Pancreas (tissue), 10 donors: ENCODE measurements at places on chromosomes 4 and X. TPM values are rescaled to one million over a fixed set of nuclear protein-coding genes. Genes with fewer than 3 reads are reported as not detected.

PFKFB1 gene
- 0.59 TPM for total RNA-seq

- DNase-seq, result no peak
These were observed 175.7 kb upstream of the BCOR start for GRCh38 chrX:40273356-40274050.

GRCh38 chr4:185896817-185897488 lies 85.0 kb upstream of the SORBS2 start:
- DNase-seq, result no peak

- no peak for DNase-seq
These were observed at the start of gene GABRA4 for GRCh38 chr4:46993075-46994006. Gene GABRA4, minus strand, starts transcription at chr4:46993581. Its CDS starts 157 bp downstream, at chr4:46993424.

DNA sequence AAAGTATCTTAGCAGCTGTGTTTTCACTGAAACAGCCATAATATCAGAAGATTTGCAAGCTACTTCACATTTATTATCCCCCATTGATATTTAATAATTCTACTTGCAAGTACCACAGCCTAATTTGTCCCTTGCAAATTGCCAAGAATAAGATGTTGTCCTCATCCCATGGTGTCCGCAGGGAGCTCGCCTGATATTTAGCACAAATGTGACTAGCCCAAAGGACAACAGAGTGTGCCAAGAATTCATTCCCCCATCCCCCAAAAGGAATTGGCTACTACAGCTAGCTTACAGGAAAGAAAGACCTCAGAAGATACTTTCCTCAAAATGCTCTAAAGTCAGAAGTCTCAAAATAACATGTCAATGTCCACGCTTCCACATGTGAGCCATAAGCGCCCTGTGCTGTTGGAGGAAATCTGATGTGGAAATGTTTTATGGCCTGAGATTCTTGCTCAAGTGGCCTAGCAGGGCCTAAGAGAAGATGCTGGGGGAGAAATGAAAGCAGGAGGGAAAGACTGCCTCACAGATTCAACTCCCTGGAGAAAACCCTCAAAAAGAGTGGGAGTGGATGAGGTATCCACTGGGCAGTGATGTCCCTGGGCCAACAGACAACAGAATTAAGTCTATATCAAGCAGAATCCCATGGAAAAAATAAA lies 111.4 kb downstream of the SH3KBP1 start:
- no peak for DNase-seq

GRCh38 chr4:82419451-82419850 lies 10.8 kb downstream of the HNRNPDL start:
- no peak for DNase-seq

GRCh38 chr4:157294575-157294974 lies 74.0 kb downstream of the GRIA2 start:
- no peak for DNase-seq

RHOXF2B gene
- not detected for total RNA-seq

STAP1 gene
- total RNA-seq, result not detected

SLC38A5 gene
- 235 TPM for total RNA-seq

- no peak for DNase-seq
These were observed 41.0 kb downstream of the FNIP2 start for GRCh38 chr4:158809611-158810486.

DNA sequence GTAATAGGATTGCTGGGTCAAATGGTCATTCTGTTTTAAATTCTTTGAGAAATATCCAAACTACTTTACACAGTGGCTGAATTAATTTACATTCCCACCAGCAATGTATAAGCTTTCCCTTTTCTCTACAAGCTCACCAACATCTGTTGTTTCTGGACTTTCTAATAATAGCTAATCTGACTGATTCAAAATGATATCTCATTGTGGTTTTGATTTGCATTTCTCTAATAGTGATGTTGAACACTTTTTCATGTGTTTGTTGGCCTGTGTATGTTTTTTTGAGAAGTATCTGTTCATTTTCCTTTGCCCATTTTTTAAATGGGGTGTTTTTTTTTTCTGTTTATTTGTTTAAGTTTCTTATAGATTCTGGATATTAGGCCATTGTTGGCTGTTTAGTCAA lies 659.0 kb upstream of the GNPDA2 start:
- DNase-seq, result no peak

DNA sequence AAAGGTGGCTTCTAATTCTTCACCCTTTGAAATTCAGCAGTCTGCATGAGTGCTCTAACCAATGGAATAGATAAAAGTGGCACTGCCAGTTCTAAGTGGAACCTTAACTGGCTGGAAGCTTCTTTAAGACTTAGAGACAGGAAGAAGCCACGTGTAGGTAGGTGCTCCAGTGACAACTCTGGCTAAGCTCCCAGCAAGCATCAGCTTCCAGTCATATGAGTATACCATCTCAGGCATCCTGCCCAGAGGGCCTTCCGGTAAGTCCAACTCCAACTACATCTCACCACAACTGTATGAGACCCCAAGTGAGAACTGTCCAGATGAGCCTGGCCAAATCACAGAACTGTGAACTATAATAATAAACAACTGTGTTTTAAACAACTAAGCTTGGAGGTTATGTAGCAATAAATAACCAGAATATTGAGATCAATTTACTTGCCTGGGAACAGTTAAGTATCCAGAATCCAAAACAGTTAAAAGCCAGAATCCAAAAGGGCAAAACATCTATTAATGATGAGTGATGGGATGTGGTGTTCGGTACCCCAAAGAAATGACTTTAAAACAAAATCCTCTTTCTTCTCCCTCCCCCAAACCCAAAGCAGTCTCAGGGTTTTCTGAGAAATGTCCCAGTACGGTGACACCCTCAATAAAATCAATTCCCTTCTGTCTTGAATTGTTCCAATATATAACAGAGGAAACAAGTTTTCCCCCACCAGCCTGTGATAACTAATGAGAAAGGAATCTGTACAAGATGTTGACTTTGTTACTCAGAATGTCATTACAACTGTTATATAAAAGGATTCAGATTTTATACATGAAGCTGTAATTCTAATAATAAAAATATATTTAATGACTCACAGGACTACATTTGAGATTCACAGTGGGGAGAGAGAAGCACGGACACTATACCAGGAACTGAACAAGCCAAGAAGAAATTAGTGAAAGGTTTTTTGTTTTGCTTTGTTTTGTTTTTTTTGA lies 4.2 kb downstream of the TSPAN5 start:
- DNase-seq, result no peak
